ENCODE measurements at places on chromosomes 16 and 17. TPM values are rescaled to one million over a fixed set of nuclear protein-coding genes. Genes with fewer than 3 reads are reported as not detected.

DNA sequence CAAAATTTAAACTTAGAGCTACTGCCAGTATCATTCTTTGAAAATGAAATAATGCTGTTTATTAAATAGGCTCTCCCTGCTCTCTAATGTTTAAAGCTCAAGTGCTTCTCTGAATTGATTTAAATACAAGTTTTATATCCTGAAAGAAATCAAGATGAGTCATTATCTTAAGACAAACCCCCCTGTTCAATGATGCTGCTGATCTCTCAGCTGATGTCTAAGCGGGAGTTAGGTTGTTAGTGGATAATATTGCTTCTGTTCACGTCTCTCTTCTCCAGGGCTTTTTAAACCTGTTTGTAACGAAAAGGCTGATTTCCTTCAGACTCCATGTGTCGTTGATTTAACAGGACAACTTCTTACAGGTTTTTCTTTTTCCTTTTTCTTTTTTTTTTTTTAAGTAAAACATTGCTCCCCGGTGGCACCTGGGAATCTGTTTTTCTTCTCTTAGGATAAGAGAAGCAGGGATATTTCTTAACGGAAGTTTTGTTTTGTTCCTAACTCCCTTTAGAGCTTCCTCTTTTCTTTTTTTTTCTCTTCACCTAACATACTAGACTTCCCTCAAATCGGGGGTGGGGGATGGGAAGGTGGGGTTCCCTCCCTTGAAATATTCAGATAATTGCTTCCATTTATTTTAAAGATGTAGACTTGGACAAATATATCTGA is 807 bp upstream of the LYRM9 start:
- peaks cover 68% of the 10 kb centered on the region for H3K4me1 ChIP-seq
- H3K27me3 ChIP-seq = peaks cover 13% of the 10 kb centered on the region
- H3K27ac ChIP-seq = no peak overlapping the region
- no peaks in the 10 kb centered on the region for H3K36me3 ChIP-seq

- H3K4me1 ChIP-seq = no peaks in the 10 kb centered on the region
- no peak for DNase-seq
- no peak overlapping the region for H3K27ac ChIP-seq
- no peaks in the 10 kb centered on the region for H3K27me3 ChIP-seq
- no peaks in the 10 kb centered on the region for H3K36me3 ChIP-seq
- H3K4me3 ChIP-seq = no peak overlapping the region
These were observed 26.3 kb upstream of the SSTR5 start for GRCh38 chr16:1045993-1046911.

GRCh38 chr16:31183432-31184428 is 3.8 kb downstream of the FUS start:
- no peaks in the 10 kb centered on the region for H3K27me3 ChIP-seq
- H3K4me3 ChIP-seq = peak overlapping the region; percentile 43
- H3K36me3 ChIP-seq = peaks cover 78% of the 10 kb centered on the region
- DNase-seq = no peak

GRCh38 chr17:79628861-79629547 is 18.2 kb upstream of the RBFOX3 start:
- peak; percentile 1 for DNase-seq
- no peak overlapping the region for H3K27ac ChIP-seq
- no peaks in the 10 kb centered on the region for H3K27me3 ChIP-seq
- H3K4me1 ChIP-seq = peaks cover 36% of the 10 kb centered on the region
- no peak overlapping the region for H3K4me3 ChIP-seq

DNA sequence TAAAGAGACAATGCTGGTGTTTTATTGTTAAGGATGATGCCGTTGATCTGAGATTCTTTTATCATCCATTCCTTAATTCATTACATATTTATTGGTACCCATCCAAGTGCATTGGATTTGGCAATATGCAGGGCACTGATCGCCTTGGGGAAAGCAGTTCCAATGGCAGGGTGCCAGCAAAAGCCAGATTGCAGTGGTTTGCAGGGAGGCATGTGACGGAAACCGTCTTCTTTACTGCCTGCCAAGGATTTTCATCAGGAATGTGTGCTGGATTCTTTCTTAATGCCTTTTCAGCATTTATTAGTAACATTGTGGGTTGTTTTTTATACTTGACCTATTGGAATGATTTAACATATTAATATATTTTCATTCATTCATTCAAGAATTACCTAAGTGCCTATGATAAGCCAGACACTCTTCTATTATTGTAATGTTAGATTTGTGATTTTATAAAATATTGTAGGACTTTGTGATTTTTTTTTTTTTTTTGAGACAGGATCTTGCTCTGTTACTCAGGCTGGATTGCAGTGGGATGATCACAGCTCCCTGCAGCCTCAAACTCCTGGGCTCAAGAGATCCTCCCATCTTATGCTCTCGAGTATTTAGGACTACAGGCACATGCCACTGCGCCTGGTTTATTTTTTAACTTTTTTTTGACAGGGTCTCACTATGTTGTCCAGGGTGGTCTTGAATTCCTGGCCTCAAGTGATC is 93.4 kb upstream of the TNRC6A start:
- no peak for DNase-seq
- no peak overlapping the region for H3K27ac ChIP-seq
- no peak overlapping the region for H3K4me3 ChIP-seq
- H3K36me3 ChIP-seq = no peaks in the 10 kb centered on the region
- no peaks in the 10 kb centered on the region for H3K27me3 ChIP-seq

DNA sequence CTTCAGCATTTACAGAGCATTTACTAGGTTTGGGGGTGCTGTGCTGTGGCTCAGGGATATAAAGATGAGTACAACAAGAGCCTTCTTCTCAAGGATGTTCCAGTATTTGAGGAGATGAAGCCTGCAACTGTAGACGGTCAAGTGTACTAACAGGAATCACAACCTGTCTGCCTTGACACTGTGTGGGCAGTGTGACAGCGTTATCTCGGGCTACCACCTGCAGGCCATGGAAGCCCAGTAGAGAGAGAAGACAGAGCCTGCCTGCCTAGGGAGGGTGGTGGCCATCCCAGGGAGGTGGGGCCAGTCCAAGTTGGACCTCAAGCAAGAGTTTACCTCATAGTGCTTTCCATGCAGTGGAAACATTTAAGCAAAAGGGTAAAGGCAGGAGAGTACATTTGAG is 215.1 kb upstream of the ASIC2 start:
- H3K36me3 ChIP-seq = no peaks in the 10 kb centered on the region
- no peak for DNase-seq
- no peak overlapping the region for H3K4me3 ChIP-seq
- H3K27me3 ChIP-seq = peaks cover 6% of the 10 kb centered on the region
- H3K4me1 ChIP-seq = peaks cover 10% of the 10 kb centered on the region

GRCh38 chr16:19875900-19876299 is 8.7 kb downstream of the GPRC5B start:
- H3K36me3 ChIP-seq = peaks cover 48% of the 10 kb centered on the region
- H3K27ac ChIP-seq = peak overlapping the region; percentile 83
- H3K27me3 ChIP-seq = no peaks in the 10 kb centered on the region
- peaks cover 59% of the 10 kb centered on the region for H3K4me1 ChIP-seq
- no peak for DNase-seq

DNA sequence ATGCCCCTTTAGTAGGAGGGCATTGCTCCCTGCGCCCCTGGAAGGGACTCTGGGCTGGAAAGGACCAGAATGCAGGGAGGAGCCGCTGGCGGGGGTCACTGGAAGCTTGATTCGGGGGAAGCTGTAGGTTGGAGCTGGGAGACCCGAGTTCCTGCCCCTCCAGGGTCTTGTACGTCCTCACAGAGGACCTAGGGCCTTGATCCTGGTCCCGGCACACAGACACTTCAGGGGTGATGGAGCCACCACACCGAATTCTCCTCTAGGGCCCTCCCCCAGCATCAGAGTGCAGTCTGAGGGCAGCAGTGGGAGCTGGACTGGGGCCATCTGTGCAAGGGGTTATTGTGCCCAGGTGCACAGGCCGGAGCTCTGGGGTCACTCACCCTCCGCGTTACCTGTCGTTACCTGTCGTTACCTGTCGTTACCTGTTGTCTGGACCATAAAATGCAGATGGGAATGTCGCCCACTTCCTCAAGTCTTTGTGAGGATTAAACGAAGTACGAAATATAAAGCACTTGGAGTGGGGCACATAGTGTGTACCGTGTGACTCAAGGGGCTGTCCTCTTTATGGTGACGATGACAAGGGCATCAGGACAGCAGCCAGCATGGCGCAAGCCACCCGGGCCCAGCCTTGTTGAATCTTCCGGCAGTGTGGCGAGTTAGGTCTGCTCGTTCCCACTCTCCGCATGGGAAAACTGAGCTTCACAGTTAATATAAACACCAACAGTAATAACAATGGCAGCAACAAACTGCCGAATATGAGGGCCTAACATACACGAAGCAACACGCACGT is 48.6 kb downstream of the CMIP start:
- H3K4me3 ChIP-seq = no peak overlapping the region
- H3K36me3 ChIP-seq = no peaks in the 10 kb centered on the region
- peak overlapping the region; percentile 88 for H3K27ac ChIP-seq
- no peak for DNase-seq
- peaks cover 56% of the 10 kb centered on the region for H3K4me1 ChIP-seq

- no peaks in the 10 kb centered on the region for H3K36me3 ChIP-seq
- peaks cover 52% of the 10 kb centered on the region for H3K4me1 ChIP-seq
- DNase-seq = no peak
- no peak overlapping the region for H3K4me3 ChIP-seq
- no peak overlapping the region for H3K27ac ChIP-seq
These were observed 283.5 kb downstream of the MAF start for GRCh38 chr16:79317026-79317425.

DNA sequence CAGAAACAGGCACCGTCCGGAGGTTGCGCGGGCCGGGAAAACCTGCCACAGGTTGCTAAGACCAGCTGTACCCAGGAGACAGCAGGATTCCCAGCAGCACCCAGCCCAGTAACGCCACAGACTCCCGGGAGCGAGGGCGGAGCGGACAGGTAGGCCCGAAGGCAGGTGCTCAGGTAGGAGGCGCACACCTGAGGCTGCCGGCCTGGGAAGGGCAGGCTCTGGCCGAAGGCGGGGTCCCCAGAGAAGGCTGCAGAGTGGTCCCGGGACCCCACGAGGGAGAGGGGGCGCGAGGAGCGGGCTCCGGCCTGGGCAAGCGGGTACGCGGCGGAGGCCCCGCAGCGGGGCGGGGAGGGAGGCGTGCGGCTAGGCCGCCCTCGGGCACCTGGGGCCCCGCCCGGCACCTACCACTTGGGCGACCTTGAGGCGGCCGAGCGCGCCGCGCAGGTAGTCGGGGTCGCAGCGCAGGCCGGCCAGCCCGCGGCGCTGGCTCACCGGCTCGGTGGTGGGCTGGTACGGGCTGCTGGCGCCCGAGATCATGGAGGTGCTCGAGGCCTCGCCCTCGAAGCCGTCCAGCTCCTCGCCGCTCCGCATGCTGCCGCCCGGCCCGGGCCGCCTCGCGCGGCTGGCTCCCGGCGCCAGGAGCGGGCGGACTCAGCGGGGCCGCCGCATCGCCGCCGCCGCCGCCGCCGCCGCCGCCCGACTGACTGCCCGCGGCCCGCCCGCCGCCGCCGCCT is 441 bp downstream of the CMTM4 start:
- DNase-seq = peak; percentile 61
- H3K36me3 ChIP-seq = no peaks in the 10 kb centered on the region
- peak overlapping the region; percentile 65 for H3K27ac ChIP-seq
- H3K27me3 ChIP-seq = peaks cover 9% of the 10 kb centered on the region
- peaks cover 45% of the 10 kb centered on the region for H3K4me1 ChIP-seq

GRCh38 chr17:12731839-12732238 is 57.5 kb upstream of the ARHGAP44 start:
- H3K36me3 ChIP-seq = no peaks in the 10 kb centered on the region
- peaks cover 24% of the 10 kb centered on the region for H3K4me1 ChIP-seq
- no peak overlapping the region for H3K27ac ChIP-seq
- no peak overlapping the region for H3K4me3 ChIP-seq

- peaks cover 8% of the 10 kb centered on the region for H3K4me1 ChIP-seq
- no peak overlapping the region for H3K27ac ChIP-seq
- peaks cover 38% of the 10 kb centered on the region for H3K27me3 ChIP-seq
- no peak overlapping the region for H3K4me3 ChIP-seq
- no peak for DNase-seq
These were observed 73.2 kb downstream of the RTN4RL1 start for GRCh38 chr17:1951920-1952319.

- H3K4me3 ChIP-seq = no peak overlapping the region
- no peak for DNase-seq
- H3K4me1 ChIP-seq = peaks cover 8% of the 10 kb centered on the region
- H3K27me3 ChIP-seq = no peaks in the 10 kb centered on the region
- H3K27ac ChIP-seq = no peak overlapping the region
These were observed 5.1 kb upstream of the NUFIP2 start for GRCh38 chr17:29299031-29299430.

- H3K27me3 ChIP-seq = no peaks in the 10 kb centered on the region
- no peaks in the 10 kb centered on the region for H3K4me1 ChIP-seq
- H3K36me3 ChIP-seq = peaks cover 15% of the 10 kb centered on the region
- no peak overlapping the region for H3K27ac ChIP-seq
- H3K4me3 ChIP-seq = no peak overlapping the region
- DNase-seq = peak; percentile 8
These were observed 24.6 kb downstream of the MEAK7 start for GRCh38 chr16:84479716-84480450.

GRCh38 chr16:50354629-50355456 is 13.9 kb downstream of the BRD7 start:
- H3K36me3 ChIP-seq = peaks cover 51% of the 10 kb centered on the region
- DNase-seq = no peak
- H3K4me3 ChIP-seq = no peak overlapping the region
- no peaks in the 10 kb centered on the region for H3K27me3 ChIP-seq
- peak overlapping the region; percentile 25 for H3K27ac ChIP-seq
- peaks cover 3% of the 10 kb centered on the region for H3K4me1 ChIP-seq

- no peak overlapping the region for H3K27ac ChIP-seq
- H3K27me3 ChIP-seq = peaks cover 29% of the 10 kb centered on the region
- DNase-seq = peak; percentile 62
These were observed 2.1 kb downstream of the MGAT5B start for GRCh38 chr17:76870377-76870714.

GRCh38 chr17:48520631-48521079 is 10.2 kb downstream of the HOXB1 start:
- H3K27me3 ChIP-seq = peaks cover 95% of the 10 kb centered on the region
- no peaks in the 10 kb centered on the region for H3K36me3 ChIP-seq
- DNase-seq = no peak
- H3K4me3 ChIP-seq = 0 out of 2 replicates have a peak overlapping the region, but pooled peaks have one; percentile 13
- H3K27ac ChIP-seq = peak overlapping the region; percentile 40

DNA sequence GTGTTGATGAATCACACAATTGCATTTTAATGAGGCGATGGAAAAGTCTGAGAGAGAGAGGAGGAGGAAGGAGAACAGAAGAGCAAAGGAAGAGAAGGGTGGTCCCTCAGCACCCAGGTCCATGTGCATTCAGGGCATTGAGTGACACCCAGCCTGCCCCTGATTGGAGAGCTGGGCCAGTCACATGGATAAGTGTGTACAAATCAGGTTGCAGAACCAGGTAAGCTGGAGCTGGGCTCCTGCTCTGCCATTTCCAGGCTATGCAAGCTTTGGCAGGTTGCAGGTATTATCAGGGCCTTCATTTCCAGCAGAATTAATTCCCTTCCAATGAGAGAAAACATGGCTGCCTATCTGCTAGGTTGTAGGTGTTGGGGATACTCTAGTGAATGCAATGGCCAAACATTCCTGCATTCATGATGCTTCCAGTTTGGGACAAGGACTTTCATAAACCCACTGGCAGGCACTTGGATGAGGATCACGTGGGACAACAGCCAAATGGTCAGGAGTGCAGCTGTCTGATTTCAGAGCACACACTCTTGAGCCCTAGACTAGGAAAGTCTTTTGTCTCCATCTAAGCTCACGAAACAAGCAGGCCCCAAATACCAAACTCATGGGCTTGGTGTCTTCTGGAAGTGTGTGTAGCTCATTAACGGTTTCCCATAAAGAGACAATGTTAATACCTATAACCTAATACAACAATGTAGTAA is 577.9 kb upstream of the CDH5 start:
- H3K27ac ChIP-seq = no peak overlapping the region
- DNase-seq = no peak
- no peak overlapping the region for H3K4me3 ChIP-seq
- peaks cover 3% of the 10 kb centered on the region for H3K27me3 ChIP-seq

Gene TBC1D3H
- not detected for total RNA-seq

Gene CEMP1
- total RNA-seq = 0.32 TPM

Gene GCGR
- total RNA-seq = 0.85 TPM

Gene SLC16A6
- total RNA-seq = 0.22 TPM

Gene HOXB1
- total RNA-seq = 0.41 TPM

Gene FBXL16
- 22.7 TPM for total RNA-seq

Gene GJD3
- 2.3 TPM for total RNA-seq

Gene COG7
- total RNA-seq = 22.6 TPM

Data from WTC11 (cell line).